ENCODE measurements at places on chromosomes 2 and 18. TPM values are rescaled to one million over a fixed set of nuclear protein-coding genes. Genes with fewer than 3 reads are reported as not detected.

The CCDC68 gene
- 4.6 TPM for total RNA-seq

The NFATC1 gene
- total RNA-seq = 1.9 TPM

The FAP gene
- total RNA-seq = 143 TPM

The MGAT4A gene
- 0.83 TPM for total RNA-seq

The SPDYA gene
- total RNA-seq = 2.3 TPM

The C2orf49 gene
- total RNA-seq = 22.3 TPM

The LIMS3 gene
- 2.3 TPM for total RNA-seq

The IGFBP2 gene
- 6.9 TPM for total RNA-seq

The MOGAT1 gene
- not detected for total RNA-seq

The SLC9A4 gene
- total RNA-seq = not detected

The CHMP3 gene
- total RNA-seq = 139 TPM

The NPHP1 gene
- total RNA-seq = 5.1 TPM

The ICOS gene
- not detected for total RNA-seq

The TFPI gene
- 135 TPM for total RNA-seq

The IGFBP5 gene
- 474 TPM for total RNA-seq

The DSC3 gene
- 0.15 TPM for total RNA-seq

The HOXD3 gene
- 0.29 TPM for total RNA-seq

The ASTL gene
- 0.17 TPM for total RNA-seq

The INPP5D gene
- 0.15 TPM for total RNA-seq

The AQP12B gene
- not detected for total RNA-seq

The ELOA2 gene
- not detected for total RNA-seq

The DYNAP gene
- not detected for total RNA-seq

The SKA1 gene
- 1.5 TPM for total RNA-seq

The MEMO1 gene
- 49.1 TPM for total RNA-seq

The VWA3B gene
- not detected for total RNA-seq

The SLC14A1 gene
- 81.0 TPM for total RNA-seq

The FNDC4 gene
- total RNA-seq = 34.7 TPM

The ADGRF3 gene
- total RNA-seq = not detected

The SRBD1 gene
- total RNA-seq = 27.9 TPM

The RTP5 gene
- not detected for total RNA-seq

The PIEZO2 gene
- 3.0 TPM for total RNA-seq

The NPC1 gene
- 80.6 TPM for total RNA-seq

The PARD6G gene
- total RNA-seq = 5.8 TPM

The SANBR gene
- total RNA-seq = 13.4 TPM

The ERICH2 gene
- total RNA-seq = not detected

The SOCS6 gene
- total RNA-seq = 31.0 TPM

The CPO gene
- total RNA-seq = 0.17 TPM

The HOXD8 gene
- total RNA-seq = 0.44 TPM

The SULT1C4 gene
- total RNA-seq = not detected

The FOXD4L1 gene
- 0.17 TPM for total RNA-seq
